ENCODE measurements at places on chromosomes 5 and 9.

GRCh38 chr5:103849934-103850333 is 287.3 kb upstream of the NUDT12 start:
- DNase-seq, result peak; percentile 82

DNA sequence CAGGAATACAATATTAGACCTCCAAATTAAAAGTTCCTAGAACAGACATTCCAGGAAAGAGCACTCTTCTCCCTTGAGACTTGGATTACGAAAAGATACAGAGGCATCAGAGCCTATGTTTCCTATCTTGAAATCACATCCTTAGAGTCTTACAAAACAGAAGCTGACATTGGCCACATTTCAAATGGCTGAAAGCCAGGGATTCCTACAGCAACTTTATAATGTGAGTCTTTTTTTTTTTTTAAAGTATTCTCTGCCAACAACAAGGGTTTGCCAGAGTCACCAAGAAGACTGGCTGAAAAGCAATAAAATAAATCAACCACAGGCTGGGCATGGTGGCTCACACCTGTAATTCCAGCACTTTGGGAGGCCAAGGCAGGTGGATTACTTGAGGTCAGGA is 63.1 kb downstream of the TRPM6 start:
- DNase-seq, result peak; percentile 9

GRCh38 chr9:111876179-111876578 is 20.4 kb upstream of the UGCG start:
- no peak for DNase-seq

GRCh38 chr9:35741740-35742139 is 7.3 kb downstream of the GBA2 start:
- no peak for DNase-seq

DNA sequence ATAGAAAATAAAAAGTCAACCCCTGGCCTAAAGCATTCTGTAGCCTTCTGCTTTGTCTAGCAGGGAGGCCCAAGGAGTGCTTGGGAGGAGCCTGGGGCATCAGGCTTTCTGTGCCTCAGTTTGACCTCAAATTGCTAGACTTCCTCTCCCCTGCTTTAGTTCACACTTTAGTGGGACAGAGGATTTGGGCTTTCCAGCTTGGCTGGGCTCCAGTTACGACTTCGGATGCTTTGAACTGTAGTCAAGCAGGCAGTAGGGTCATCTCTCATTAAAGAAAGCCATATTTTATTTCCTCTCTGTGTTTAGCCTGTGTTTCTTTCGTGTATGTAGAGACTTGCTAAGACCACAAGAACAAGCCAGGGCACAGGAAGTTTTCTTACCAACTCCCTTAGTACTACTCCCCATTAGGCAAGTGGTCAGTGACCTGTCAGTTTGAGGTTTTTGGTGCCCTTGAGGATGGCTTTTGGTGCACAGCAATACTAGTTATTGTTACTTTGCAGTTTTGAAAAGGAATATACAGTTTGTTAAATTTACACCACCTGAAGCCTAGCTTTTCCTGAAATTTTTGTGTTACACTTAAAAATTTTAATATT is 334.7 kb downstream of the NDUFS4 start:
- no peak for DNase-seq

- no peak for DNase-seq
Measured at GRCh38 chr5:122753500-122753899, 21.4 kb upstream of the SNX2 start.

DNA sequence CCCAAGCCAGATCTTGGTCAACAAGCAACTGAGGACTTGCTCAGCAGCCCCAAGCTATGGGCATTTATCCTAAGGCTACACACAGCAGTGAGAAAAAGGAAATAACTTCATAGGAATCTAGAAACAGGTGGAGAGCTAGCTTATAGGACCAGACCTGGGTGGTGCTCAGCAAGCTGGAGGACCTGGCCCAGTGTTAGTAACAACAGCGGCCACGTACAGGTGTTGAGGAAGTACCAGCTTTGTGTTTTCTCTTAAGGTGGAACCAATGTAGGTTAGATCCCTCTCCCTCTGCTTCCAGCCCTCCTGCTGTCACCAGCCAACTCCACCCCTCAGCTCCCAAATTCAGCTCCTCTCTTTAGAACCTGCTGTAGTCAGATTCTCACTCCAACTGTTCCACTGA is 43.4 kb downstream of the IRF1 start:
- no peak for DNase-seq

- no peak for DNase-seq
Measured at GRCh38 chr5:79172269-79172668, 60.7 kb downstream of the BHMT start.

GRCh38 chr5:19534751-19535150 is 453.2 kb downstream of the CDH18 start:
- peak; percentile 70 for DNase-seq

DNA sequence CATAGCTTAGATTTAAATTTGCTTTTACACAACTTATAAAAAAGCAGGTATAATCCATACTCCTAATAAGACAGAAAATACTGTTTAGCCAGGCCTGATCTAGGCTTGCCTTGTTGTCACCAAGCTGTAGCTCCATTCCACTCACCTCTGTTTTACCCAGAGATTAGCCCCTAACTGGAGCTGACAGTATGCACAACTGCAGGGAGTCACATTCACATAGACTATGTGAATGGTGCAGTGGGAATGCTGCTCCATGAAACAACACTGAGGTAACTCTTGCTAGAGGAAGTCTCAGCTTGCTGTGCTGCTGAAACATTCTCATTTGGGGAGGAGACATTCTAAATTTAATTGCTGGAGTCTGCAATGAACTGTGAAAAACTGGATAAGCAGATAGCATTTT is 209.1 kb downstream of the TMEM232 start:
- no peak for DNase-seq

GRCh38 chr9:133054966-133055365 is 6.8 kb upstream of the CEL start:
- no peak for DNase-seq

DNA sequence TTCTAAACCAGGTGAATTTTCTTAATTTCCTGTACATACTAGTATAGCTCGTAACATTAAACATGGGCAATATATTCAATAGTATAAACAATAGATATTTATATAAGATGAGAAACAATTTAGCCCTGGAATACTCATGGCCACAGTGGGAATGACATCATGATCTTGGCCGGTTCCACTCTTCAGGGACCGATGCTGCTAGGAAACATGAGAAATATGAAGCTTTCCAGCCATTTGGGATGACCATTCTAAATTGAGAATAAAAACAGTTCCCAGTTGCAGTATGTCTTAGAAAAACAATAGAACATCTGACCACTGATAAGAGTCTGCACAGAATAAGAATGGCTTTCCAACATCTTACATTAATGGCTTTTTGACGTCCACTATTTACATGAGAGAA is 33.3 kb upstream of the SLCO6A1 start:
- DNase-seq, result no peak

GRCh38 chr5:147482706-147483180 is 27.1 kb downstream of the DPYSL3 start:
- DNase-seq, result no peak

DNA sequence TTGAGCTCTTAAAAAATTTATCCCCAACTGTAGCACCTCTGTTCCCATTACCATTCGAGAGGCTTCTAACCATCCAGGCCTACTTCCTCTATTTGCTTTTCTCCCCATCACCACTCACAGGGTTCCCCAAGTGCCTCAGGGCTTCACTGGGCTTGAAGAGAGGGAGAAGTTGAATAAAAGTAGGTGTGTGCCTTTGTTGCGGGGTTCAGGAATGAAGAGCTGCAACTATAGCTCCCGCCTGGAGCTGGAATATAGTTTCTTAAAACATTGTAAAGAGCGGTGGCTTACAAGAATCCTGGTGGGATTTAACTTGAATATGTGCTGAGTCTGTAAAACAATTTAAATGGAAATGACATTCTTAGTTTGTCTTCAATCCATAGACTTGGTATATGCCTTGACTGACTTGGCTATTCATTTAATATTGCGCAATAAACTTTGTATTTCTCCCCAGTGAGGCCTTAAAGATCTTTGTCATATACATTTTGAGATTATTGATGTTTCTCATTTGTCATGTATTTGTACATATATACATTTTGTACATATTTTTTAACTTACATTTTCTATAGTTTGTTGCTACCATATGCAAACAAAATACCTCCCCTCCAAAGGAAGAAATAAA is 7.2 kb downstream of the ENTREP1 start:
- no peak for DNase-seq

DNA sequence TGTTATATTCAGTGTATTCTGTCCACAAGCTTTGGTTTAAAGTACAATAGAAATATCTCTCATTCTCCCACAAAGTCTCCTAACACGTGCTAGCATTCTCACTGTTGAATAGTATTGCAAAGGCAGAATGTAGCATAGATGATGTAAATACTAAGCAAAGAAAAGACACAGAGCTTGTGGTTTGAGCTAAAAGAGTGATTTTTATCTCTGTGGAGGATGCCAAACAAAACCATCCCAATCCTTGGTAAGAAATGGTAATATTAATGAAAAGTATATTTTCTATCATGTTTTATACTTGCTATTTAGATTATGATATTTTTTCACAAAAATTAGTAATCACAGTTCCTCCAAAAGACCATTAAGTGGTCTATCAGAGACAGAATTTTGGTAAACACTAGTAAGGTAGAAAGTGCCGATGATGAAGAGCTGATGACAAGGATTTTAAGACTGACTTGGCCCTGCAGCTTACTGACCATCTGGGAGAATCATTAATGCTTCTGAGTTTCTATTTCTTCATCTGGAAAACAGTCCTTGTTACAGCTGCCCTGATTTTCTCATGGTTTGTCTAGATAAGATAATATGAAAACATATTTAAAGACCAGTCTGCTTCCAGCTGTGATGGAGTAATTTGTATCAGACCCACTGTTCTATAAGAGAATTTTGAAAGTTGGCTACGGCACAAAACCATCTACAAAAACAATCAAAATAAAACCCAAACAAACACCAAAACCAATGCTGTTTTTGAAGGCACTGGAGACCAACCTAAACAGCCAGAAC is 510.2 kb downstream of the SPATA31D1 start:
- no peak for DNase-seq

- no peak for DNase-seq
Measured at GRCh38 chr9:38025166-38025565, 43.9 kb downstream of the SHB start.

GRCh38 chr5:35384658-35385057 is 154.4 kb upstream of the PRLR start:
- no peak for DNase-seq

- no peak for DNase-seq
Measured at GRCh38 chr9:123821619-123822018, 108.3 kb downstream of the DENND1A start.

DNA sequence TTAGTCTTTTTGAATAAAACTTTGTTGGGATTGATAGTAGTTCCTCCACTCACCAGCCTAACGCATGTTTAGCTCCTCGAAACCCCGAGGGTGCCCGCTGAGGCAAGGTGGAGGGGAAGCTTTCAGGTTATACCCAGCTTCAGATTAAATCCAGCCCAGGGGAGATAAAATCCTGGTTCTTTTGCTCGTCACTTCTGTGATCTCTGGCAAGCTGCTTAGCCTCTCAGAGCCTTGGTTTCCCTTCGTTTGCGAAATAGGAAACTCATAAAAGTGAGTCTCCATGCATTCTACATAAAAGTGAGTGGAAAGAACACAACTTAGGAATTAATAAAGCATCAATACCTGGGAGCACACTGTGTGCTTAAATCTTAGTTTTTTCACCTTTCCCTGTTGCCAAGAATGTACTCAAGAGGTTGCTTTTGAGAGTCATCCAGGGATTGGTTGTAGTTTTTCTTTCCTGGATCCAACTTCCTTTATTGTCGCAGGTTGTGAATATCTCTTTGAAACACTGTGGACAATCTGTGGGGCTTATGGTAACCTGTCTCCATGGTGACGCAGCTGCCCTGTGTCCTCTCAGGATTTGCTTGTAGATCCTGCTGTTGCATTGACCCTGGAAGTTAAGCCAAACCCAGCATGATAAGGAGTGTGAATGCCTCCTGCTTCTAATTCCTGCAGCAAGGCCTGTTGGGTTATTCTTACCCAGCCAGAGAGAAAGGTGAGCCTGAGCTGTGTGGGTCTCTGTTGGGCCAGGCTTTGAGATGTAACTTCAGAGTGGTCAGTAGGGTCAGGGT is 2.0 kb downstream of the GALNT12 start:
- no peak for DNase-seq

DNA sequence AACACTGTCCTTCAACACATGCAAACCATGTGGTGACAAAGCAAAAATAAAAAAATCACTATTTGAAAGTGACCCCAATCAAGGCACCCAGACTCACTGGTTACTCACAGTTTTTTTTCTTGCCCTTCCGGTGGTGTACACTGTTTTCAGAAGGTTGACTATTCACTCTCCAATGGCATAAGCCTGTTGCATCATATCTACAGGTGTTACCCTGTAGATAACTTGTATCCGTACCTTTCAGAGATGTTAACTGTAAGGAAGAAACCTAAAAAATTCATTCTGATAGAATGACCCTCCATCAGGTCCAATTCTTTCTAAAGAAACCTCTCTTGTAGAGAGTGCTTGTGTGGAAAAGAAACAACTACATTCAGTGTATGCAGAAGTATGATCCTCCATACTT is 193.6 kb upstream of the RASA1 start:
- no peak for DNase-seq

GRCh38 chr5:99368726-99369125 is 439.9 kb upstream of the CHD1 start:
- DNase-seq, result no peak

DNA sequence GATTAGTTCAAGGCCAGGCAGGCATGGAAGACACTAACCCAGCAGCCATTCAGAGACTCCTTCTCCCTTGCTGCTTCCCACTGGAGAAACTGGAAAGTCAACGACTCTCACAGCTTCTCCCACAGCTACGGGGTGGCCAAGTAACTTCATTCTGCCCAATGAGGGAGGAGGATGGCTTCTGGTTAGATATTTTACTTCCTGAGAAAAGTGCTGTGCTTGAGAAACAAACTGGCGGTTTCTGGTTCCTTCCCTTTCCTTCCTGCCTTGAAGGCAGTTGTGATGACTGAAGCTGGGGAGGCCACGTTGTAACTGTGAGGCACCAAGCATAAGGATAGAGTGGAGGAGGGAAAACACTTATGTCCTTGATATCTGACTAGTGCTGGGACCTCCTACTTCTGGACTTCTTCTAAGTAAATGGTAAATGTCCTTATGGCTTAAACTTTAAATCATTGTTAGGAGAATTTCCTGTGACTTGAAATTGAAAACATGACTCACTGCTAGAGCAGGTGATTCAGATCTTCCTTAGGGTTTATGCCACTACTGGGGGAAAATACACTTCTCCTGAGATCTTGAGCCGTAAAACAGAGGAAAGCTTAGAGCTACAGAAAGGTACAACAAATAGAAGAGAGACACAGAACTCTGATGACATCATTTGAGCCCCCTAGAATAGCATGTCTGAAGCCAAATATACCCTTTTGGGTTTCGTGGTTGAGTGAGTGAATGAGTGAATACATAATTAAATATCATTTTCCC is 3.1 kb upstream of the GNPDA1 start:
- peak; percentile 47 for DNase-seq

- DNase-seq, result peak; percentile 41
Measured at GRCh38 chr5:59543821-59544442, 349.6 kb downstream of the PDE4D start.

GRCh38 chr9:104276709-104277245 is 182.7 kb downstream of the SMC2 start:
- DNase-seq, result peak; percentile 49
